ENCODE measurements at places on chromosomes 4 and X.
A peak's percentile ranks its signal among the peaks of the same experiment; 100 is the strongest.

- no peak for DNase-seq
- H3K4me1 ChIP-seq: no peaks in the 10 kb centered on the region
- no peaks in the 10 kb centered on the region for H3K36me3 ChIP-seq
- H3K4me3 ChIP-seq: no peak overlapping the region
These were observed 93.7 kb downstream of the GRIA3 start for GRCh38 chrX:123277821-123278220.

DNA sequence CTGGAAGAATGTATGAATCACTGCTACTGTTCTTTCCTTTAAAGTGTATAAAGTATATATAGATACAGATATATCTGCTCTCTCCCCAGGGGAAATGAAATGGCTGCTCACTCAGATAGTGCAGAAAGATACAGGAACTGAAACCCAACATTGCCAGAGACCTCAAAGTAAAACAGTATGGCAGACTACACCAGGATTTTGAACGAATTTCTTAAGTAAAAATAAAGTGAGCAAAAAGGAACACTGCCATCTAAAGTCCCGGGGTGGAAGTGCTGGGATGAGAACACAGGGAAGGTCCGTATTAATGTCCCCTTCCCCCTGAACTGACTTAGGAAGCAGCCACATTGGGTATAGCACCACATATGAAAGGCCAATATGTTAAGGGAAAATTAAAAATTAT is 93.4 kb downstream of the TMA16 start:
- H3K27me3 ChIP-seq: no peaks in the 10 kb centered on the region
- DNase-seq: no peak
- no peak overlapping the region for H3K27ac ChIP-seq
- no peaks in the 10 kb centered on the region for H3K36me3 ChIP-seq
- no peaks in the 10 kb centered on the region for H3K4me1 ChIP-seq

DNA sequence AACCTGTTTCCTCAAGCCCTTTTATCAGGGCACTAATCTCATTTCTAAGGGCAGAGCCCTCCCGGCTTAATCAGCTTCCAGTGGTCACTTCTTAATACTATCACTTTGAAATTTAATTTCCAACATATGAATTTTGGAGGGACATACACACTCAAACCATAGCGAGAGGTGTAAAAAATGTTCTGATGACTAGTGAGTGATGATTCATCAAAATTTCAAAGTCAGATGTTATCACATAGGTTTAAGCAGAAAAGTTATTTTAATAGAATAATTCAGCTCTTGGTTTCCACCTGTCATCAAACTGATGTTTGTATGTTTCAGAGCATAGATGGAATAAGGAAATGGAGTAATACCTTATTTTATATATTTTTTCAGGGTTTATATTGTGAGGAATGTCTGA is 161.9 kb downstream of the TLL1 start:
- no peaks in the 10 kb centered on the region for H3K4me1 ChIP-seq
- H3K4me3 ChIP-seq: no peak overlapping the region
- H3K27me3 ChIP-seq: no peaks in the 10 kb centered on the region
- no peak for DNase-seq
- H3K27ac ChIP-seq: no peak overlapping the region
- H3K36me3 ChIP-seq: no peaks in the 10 kb centered on the region

DNA sequence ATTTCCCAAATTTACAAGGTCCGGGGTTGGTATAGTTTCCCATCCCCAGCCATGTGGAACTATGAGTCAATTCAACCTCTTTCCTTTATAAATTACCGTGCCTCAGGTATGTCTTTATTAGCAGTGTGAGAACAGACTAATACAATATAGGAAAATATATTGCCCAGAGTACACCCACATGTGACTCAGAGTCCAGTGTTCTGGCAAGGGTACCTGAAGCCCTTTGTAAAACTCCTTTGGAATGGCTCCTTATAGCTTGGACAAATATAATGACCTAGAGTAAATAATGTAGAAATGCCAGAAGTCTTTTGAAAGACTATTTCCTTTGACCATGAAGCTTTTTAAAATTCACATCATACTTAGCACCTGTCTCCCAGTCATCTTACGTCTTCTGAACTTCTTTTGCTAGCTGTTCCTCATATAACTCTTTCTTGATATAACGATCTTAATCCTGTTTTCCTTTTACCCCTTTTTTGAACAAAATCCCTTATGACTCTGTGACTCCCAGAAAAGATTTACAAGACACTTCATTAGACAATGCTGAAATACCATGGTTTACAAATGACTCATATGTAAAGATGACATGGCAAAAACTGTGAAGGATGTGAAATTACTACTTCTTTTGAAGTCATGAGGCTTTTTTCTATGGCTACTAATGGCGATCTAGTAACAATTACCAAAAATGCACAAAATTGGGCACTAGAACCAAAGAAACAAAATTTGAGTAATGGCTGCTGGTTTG is 408.9 kb downstream of the NAP1L3 start:
- H3K27me3 ChIP-seq: no peaks in the 10 kb centered on the region
- H3K4me3 ChIP-seq: no peak overlapping the region

DNA sequence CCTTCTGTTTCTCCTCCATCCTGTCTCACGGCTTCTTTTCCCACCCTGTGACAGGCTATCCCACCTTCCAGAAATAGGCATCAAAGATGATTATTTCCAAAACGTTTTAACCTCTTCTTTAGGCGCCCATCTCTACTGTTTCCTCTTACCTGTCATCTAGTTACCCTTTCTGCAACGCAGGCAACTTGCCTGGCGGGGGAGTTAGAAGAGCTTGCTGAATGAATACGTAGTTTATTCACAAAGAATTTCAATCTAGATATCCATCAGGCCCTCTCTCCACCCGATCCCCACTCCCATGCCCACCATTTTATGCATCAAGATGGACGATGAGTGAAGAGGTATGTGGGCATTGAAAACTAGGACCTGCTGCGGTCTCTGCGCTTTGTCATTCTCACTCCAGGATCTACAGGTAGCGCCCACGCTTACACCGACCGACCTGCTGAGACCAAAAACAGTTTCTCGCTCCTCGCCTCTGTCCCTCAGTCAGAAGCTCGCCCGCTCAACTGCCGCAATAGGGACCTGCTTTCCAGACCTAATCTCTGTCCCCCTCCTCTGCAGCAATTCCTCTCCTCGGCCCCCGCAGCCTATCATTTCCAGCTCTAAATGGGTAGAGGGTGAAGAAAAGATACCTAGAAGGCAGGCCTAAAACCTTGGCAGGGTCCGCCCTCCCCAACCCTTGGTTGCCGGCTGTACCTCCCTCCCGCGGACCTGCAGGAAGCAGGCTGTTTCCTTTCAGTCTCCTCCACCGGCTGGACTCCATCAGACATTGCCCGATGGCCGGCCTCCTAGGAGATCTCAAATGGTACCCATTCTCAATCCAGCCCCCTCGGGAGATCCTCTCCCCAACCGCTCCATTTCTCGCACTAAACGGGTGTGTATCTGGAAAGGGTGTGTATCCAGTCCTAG is 624 bp downstream of the BEX5 start:
- H3K27me3 ChIP-seq: no peaks in the 10 kb centered on the region
- no peaks in the 10 kb centered on the region for H3K4me1 ChIP-seq
- H3K4me3 ChIP-seq: peak overlapping the region; percentile 77
- peak overlapping the region; percentile 72 for H3K27ac ChIP-seq
- DNase-seq: no peak

Data from thoracic aorta (tissue), 2 donors.